ENCODE measurements at places on chromosomes 2 and 18. TPM values are rescaled to one million over a fixed set of nuclear protein-coding genes. Genes with fewer than 3 reads are reported as not detected.

- H3K4me1 ChIP-seq, result peaks cover 22% of the 10 kb centered on the region
- DNase-seq, result peak; percentile 54
- H3K4me3 ChIP-seq, result no peak overlapping the region
Measured at GRCh38 chr2:201890453-201890852, 84.1 kb downstream of the CDK15 start.

NAT8 gene
- polyA plus RNA-seq, result not detected

STK17B gene
- polyA plus RNA-seq, result 13.1 TPM

PDE1A gene
- 1.0 TPM for polyA plus RNA-seq

DNA sequence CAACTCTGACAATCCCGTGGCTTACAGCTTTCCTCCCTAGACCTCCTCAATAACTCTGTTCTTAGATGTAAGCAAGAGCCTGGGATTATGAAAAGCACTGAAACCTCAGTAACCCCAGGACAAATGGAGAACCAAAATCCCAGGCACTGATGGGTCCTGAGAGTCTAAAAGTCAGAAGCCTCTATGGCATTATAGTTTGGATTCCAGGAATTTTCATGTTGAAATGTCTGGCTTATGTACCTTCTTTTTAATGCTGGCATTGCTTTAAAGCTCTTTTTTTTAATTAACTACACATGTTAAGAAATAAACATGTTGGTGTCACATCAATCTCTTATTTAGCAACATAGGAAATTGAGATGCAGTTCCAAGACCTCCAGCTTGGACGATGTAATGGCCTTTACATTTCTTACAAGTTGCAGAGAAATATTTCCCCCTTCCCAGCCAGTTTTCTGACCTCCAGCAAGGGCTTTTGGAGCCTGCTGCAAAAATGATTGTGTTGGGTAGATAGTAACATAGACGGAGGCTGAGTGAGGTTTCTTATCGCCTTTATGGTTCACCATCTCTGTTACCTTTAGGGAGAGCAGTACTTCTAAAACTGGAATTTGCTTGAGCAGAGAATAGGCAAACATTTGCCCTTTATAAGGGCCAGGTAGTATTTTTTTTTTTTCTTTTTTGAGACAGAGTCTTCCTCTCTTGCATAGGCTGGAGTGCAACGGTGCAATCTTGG, 84.8 kb upstream of the RASGRP3 start:
- no peak overlapping the region for H3K27ac ChIP-seq
- peaks cover 4% of the 10 kb centered on the region for H3K4me1 ChIP-seq
- no peaks in the 10 kb centered on the region for H3K36me3 ChIP-seq
- no peaks in the 10 kb centered on the region for H3K27me3 ChIP-seq
- no peak for DNase-seq
- H3K4me3 ChIP-seq, result no peak overlapping the region

- no peaks in the 10 kb centered on the region for H3K27me3 ChIP-seq
- H3K4me3 ChIP-seq, result no peak overlapping the region
- no peak overlapping the region for H3K27ac ChIP-seq
- peak; percentile 28 for DNase-seq
- no peaks in the 10 kb centered on the region for H3K4me1 ChIP-seq
- no peaks in the 10 kb centered on the region for H3K36me3 ChIP-seq
Measured at GRCh38 chr18:8443505-8443904, 165.7 kb upstream of the RAB12 start.

TEX44 gene
- polyA plus RNA-seq, result not detected

- H3K4me3 ChIP-seq, result peak overlapping the region; percentile 27
- DNase-seq, result peak; percentile 85
- peak overlapping the region; percentile 67 for H3K27ac ChIP-seq
- H3K27me3 ChIP-seq, result no peaks in the 10 kb centered on the region
- peaks cover 50% of the 10 kb centered on the region for H3K4me1 ChIP-seq
Measured at GRCh38 chr18:77071711-77072292, 60.8 kb downstream of the MBP start.

DNA sequence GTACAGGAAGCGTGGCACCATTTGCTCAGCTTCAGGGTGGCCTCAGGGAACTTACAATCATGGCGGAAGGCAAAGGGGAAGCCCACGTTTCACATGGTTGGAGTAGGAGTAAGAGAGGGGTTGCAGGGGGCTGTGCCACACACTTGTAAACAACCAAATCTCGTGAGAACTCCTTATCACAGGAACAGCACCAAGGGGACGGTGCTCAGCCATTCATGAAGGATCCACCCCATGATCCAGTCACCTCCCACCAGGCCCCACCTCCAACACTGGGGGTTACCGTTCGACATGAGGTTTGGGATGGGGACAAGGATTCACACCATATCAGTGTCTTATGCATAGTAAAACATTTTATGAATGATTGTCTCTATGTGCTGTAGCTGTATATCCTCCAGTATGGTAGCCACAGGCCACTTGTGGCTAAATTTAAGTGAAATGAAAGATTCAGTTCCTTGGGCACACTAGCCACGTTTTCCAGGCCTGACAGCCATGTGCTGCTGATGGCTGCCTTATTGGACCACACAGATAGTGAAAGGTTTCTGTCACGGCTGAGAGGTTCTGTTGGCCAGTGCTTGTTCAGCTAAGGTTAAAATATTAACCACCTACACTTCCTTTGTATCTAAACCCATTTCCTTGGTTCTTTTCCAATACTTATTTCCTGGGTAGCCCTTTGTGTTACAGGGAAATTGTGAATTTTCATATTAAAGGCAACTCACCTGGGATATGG, 77.3 kb downstream of the AGAP1 start:
- H3K27me3 ChIP-seq, result no peaks in the 10 kb centered on the region
- no peak overlapping the region for H3K27ac ChIP-seq
- DNase-seq, result no peak
- peaks cover 10% of the 10 kb centered on the region for H3K4me1 ChIP-seq
- H3K4me3 ChIP-seq, result no peak overlapping the region

GRCh38 chr2:154692927-154693326, 5.6 kb upstream of the KCNJ3 start:
- no peaks in the 10 kb centered on the region for H3K27me3 ChIP-seq
- no peak overlapping the region for H3K4me3 ChIP-seq
- H3K27ac ChIP-seq, result no peak overlapping the region

RGPD3 gene
- 0.08 TPM for polyA plus RNA-seq

DNA sequence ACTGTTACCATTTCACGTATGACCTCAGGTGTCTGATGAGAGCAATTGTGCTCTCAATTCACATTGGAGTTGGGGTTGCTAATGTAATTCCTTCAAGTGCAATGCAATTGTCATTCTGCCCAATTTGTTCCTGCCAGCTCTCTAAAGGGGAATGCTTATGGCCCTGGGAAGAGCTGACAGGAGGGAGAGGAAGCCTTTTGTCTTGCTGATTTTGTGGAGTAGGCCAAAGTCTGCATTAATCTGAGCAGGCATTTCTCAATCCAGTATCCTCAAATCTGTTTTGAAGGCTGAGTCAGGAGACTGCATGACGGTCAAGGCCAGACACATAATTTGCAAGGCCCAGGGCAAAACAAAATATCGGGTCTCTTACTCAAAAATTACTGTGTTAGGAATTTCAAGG, 326.4 kb upstream of the SPHKAP start:
- H3K4me1 ChIP-seq, result no peaks in the 10 kb centered on the region
- H3K36me3 ChIP-seq, result no peaks in the 10 kb centered on the region
- no peak overlapping the region for H3K27ac ChIP-seq
- no peak overlapping the region for H3K4me3 ChIP-seq

DNA sequence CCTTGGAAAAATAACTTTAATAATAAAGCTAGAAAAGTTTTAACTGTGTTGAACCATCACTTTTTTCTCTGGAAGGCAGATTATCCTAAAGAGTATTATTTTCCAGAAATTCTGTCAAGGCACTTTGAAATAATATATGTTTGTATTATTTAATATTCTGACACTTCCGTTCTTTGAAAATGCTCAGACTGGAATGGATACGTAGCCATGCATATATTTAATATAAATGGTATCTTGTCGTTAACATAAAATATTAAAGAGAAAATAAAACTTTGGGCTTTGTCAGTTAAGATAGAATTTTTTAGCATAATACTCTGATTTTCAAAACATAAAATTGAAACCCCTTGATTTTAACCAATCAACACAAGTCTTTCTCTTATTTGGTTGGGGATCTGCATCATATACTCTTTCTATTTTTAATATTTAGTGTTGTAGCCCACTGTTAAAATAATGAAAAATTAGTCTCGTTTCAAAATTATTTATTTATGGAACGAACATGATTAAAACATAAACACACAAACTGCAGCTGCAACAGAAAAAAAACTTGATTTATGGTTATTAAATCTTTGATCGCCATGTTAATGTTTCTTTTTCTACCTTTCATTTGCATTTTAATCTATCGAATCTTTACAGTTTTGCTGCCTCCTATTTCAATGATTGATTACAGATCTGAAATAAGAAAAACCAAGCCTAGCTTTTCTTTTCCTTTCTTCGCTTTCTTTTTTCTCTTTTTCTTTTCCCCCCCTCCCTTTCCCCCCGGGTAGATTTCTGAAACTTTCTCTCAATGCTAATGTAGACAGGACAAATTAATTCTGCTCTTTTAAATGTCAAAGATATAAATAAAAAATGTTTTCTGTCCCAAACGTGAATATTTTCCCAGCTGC, 145.5 kb downstream of the MEIS1 start:
- H3K36me3 ChIP-seq, result no peaks in the 10 kb centered on the region
- no peak overlapping the region for H3K4me3 ChIP-seq
- H3K4me1 ChIP-seq, result no peaks in the 10 kb centered on the region
- DNase-seq, result no peak
- H3K27me3 ChIP-seq, result peaks cover 17% of the 10 kb centered on the region

DNA sequence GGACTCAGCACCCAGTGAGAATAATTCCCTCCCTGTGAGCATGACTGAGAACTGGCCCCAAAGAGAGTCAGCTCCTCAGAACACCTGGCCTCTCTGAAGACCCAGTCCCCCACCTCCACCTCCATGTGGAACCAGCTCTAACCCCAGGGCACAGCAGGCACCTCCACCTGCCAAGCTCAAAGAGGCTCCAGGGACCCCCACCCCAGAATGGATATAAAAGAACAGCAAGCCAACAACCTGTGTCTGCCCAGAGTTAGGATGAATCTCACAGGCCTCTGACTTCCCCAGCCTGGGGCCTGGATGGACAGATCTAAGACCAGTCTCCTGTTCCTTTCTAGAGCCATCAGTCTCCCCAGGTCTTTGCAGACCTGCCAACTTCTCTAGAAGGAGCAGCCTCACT, 498.5 kb downstream of the EIPR1 start:
- H3K36me3 ChIP-seq, result no peaks in the 10 kb centered on the region
- no peak for DNase-seq
- H3K4me3 ChIP-seq, result no peak overlapping the region
- no peaks in the 10 kb centered on the region for H3K27me3 ChIP-seq

SP140L gene
- 11.5 TPM for polyA plus RNA-seq

DNA sequence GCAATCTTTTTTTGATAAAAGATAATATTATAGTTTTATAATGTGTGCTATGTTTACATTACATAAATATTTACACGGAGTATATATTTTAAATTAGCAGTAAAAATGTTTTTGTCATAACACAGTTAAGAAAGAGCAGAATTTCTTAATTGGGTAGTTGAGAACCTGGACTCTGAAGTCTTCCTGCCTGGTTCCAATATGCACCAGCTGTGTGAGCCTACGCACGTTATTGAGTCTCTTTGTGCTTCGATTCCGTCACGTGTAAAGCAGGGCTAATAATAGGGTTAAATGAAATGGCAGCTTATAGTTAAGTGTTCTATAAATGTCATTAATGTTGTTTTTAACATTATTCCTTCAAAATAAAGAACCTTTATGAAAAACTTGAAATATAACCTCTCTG, 1.2 kb upstream of the CCDC88A start:
- peak; percentile 17 for DNase-seq
- H3K4me1 ChIP-seq, result peaks cover 24% of the 10 kb centered on the region
- no peak overlapping the region for H3K27ac ChIP-seq
- H3K4me3 ChIP-seq, result peak overlapping the region; percentile 89
- no peaks in the 10 kb centered on the region for H3K27me3 ChIP-seq

- peak overlapping the region; percentile 83 for H3K27ac ChIP-seq
- DNase-seq, result peak; percentile 93
- H3K27me3 ChIP-seq, result no peaks in the 10 kb centered on the region
Measured at GRCh38 chr2:108637304-108637669, 82.0 kb upstream of the RANBP2 start.
